ENCODE measurements at places on chromosomes 2 and 18. TPM values are rescaled to one million over a fixed set of nuclear protein-coding genes. Genes with fewer than 3 reads are reported as not detected.

CD207 gene
- total RNA-seq, result 0.14 TPM

SERPINE2 gene
- total RNA-seq, result 87.5 TPM

CD8A gene
- 0.11 TPM for total RNA-seq

FABP1 gene
- total RNA-seq, result not detected

ABCB11 gene
- 0.05 TPM for total RNA-seq

- peak; percentile 81 for ATAC-seq
Observed at GRCh38 chr2:41400088-41400665, 647.6 kb upstream of the PKDCC start.

- no peak for ATAC-seq
Observed at GRCh38 chr2:232889876-232890401, 19.9 kb downstream of the SNORC start.

- ATAC-seq, result no peak
Observed at GRCh38 chr18:62844850-62845643, 129.7 kb downstream of the PHLPP1 start.

GRCh38 chr2:8421658-8422449 is 260.0 kb upstream of the ID2 start:
- no peak for ATAC-seq

GRCh38 chr2:217741381-217741955 is 261.3 kb downstream of the TNS1 start:
- ATAC-seq, result no peak

- peak; percentile 44 for ATAC-seq
Observed at GRCh38 chr2:206890926-206891325, 48.4 kb upstream of the CPO start.

GRCh38 chr2:215745331-215745730 is 268.0 kb downstream of the MREG start:
- ATAC-seq, result no peak

- ATAC-seq, result peak; percentile 68
Observed at GRCh38 chr18:24818441-24818840, 358.0 kb downstream of the HRH4 start.

GRCh38 chr18:48896875-48897511 is 53.8 kb downstream of the SMAD7 start:
- ATAC-seq, result peak; percentile 15

- ATAC-seq, result no peak
Observed at GRCh38 chr2:200471324-200471848, 38.5 kb downstream of the KCTD18 start.

DNA sequence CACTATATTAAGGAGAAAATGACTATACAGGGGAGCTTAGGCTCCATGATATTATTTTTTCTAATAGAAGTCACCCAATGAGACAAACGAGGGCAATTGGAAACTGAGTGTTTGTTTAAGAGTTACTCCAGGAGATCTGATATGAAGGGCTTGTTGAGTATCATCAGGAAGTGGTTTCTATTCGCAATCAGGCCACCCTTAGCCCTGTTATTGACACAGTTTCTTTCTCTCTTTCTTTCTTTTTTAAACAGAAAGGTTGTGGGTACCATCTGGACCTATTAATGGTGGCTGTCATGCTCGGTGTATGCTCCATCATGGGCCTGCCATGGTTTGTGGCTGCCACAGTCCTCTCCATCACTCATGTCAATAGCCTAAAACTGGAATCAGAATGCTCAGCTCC is 117.3 kb downstream of the DPP4 start:
- ATAC-seq, result no peak

DNA sequence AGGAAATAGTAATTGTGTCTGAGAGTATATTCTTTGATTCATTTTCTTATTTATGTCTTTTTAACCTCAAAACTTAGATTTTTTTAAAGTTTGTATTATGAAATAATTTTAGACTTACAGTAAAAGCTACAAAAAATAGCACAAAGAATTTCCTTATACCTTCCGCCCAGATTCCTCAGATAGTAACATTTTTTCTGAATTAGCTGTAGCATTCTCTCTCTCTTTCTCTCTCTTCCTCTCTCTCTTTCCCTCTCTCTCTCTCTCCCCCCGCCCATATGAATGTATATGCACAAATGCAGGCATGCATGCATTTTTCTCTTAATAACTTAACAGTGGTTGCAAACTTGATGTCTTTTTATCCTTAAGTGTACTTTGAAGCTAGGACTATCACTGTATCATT is 361.1 kb upstream of the NRP2 start:
- no peak for ATAC-seq

DNA sequence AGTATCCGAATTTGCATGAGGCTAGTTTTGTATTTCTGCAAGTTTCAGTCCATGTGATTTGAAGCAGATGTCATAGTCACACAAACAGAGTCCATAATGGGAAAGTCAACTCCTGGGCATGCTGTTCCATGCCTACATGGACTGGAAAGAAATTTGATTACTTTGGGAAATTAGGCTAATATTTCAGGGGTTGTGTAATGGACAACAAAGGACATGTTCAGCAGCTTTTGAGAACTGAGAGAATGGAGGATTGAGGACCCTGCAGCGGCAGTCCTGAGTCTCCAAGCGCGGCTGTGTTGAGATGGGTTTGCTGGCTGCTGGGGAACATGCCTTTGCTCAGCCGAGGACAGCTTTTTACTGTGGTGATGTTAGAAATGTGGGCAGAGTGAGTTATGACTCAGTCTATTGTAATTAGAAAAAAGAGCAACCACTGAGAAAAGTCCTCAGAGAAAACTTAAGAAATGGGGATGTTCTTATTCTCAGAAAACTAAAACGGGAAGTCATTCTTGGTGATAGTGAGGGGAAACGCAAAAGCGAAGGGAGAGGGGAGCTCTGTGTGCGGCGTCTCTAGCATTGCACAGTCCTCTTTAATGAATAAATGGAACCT is 149.2 kb downstream of the FAM210A start:
- peak; percentile 47 for ATAC-seq
